NCI-H187 (cell line): ENCODE measurements at places on chromosomes 11 and 22.
A peak's percentile ranks its signal among the peaks of the same experiment; 100 is the strongest.

DNA sequence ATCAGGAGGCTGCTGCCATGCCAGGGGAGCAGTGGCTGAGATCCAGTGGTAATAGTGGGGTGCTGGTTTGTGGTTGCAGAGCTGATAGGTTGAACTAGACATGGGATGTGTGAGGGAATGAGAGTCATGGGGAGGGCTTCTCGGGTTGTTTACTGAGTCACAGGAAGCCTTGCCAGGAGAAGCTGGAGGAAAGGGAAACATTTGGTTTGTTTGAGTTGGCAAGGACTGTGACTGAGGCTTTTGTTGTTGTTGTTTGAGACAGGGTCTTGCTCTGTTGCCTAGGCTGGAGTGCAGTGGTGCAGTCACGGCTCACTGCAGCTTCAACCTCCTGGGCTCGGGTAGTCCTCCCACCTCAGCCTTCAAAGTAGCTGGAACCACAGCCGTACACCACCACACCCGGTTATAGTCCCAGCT is 49.3 kb downstream of the CABIN1 start:
- no peak for DNase-seq

DNA sequence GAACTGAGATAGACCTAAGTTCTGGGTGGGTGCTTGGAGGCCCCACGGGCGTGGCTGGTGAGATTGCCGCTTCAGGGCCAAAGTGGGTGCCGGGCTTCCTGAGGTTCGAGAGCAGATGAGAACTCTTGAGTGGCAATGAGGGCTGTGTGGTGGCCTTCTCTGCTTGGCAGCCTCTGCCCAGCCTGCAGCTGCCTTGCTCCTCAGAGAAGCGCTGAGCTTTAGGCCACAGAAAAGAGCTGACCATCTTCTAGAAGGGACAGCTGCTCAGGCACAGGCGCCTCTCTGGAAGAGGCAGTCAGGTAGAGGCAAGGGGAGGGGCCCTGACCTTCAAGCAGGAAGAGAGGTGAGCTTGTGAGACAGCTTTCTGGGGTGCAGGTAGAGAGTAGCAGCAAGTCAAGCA is 72.8 kb downstream of the MED15 start:
- DNase-seq: no peak

- no peak for DNase-seq
Observed at GRCh38 chr11:131391176-131391575, 20.8 kb downstream of the NTM start.

GRCh38 chr11:2769409-2770095 is 69.8 kb upstream of the KCNQ1OT1 start:
- DNase-seq: no peak

- DNase-seq: no peak
Observed at GRCh38 chr11:36030731-36031281, 86.9 kb downstream of the LDLRAD3 start.

DNA sequence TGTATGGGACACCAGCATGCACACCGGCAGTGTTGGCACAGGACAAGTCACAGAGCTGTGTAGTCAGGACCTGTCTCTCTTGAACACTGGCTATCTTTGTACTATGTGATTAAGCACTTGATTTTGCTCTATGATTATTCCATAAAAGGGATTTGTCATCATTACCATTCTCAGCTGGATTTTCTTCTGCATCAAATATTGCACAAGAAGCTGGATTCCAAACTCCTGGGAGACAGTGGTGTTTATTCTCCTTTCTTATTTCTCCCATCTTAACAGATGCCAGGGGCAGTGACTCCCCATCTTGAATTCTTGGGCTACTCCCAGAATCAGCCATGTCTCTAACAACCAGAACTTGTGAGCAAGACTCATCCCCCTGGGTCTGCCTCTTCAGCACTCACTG is 62.5 kb upstream of the GNAZ start:
- no peak for DNase-seq

DNA sequence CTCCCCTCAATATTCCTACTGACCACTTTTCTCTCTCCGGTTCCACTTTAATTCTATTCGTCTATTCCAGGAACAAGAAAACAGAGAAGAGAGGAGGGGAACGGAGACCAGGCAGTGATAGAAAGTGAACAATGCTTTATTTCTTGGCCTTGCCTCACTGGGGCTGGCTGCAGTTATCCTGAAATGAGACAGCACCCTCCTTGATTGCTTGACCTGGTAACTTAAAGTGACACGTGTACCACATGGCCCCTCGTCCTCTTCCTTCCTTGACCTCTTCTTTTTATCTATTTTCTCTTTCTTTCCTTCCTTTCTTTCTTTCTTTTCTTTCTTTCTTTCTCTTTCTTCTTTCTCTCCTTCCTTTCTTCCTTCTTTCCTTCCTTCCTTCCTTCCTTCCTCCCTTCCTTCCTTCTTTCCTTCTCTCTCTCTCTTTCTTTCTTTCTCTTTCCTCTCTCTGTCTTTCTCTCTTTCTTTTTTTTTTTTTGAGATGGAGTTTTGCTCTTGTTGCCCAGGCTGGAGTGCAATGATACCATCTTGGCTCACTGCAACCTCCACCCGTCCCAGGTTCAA is 52.8 kb upstream of the CLMP start:
- no peak for DNase-seq

DNA sequence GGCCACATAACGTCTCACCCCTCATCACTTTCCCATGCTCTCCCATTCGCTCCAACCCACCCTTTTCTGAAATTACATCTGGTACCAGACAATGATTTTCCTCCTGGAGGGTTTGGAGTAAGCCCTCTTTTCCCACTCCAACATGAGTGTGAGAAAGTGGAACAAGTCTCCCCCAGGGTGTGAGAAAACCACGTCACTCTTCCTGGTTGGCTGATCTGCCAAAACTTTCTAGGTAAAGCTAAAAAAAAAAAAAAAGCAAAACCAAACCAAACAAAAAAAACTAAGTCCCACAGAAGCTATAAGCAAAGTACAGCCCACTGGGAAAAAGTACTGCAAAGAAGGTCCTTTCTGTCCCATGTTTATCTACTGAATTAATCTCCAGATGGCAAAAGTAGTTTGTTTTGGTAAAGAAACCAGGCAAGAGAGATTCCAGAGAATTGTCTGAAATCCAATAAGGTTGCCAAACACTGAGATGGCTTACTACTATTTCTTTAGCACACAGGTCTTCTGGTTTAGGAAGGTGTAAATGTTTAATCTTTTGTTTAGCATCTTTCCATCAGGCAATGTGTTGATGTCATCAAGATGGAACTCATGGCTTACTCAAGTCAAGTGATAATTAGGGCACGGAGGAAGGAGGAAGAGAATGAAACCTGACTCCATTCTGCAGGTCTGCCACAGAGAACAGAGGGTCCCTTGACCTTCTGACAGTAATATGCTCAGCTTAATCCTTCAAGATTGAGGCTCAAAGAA is 395.6 kb downstream of the LARGE1 start:
- no peak for DNase-seq

- no peak for DNase-seq
Observed at GRCh38 chr11:79028225-79028624, 412.6 kb downstream of the TENM4 start.

DNA sequence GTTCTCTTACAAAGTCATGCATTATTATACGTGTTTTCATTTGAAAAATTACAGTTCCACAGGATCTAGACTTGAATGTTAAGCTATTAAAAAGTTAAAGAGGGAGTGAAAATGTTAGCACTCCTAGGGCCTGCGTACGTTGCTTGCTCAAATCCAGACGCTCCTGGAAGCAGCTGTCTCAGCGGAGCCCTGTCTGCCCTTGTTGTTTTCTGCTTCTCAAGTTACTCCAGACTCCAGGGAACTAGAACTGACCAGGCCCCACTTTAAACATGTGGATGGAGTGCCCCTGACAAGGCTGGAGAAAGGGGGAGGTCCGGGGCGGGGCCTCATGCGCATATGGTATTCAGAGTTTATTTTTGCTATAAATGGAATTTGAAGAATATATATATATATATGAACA is 9.6 kb downstream of the PARVB start:
- peak; percentile 38 for DNase-seq

DNA sequence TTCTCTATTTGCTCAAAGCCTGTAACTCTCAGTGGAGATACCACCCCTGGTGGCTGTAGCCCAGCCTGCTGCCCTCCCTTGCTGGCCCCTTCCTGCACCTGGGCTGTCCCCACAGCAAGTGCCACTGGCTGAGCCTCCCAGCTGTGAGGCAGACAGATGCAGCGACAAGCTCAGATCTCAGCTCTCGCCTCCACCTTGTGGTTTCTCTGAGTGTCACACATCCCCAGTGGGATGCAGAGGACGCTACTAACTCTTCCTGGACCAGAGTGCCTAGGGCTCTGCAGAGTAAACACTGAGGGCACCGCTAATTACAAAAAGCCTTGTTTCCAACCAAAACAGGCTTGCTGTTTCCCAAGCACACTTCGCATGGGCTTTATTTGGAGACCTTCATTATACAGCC is 8.9 kb downstream of the YPEL1 start:
- no peak for DNase-seq

DNA sequence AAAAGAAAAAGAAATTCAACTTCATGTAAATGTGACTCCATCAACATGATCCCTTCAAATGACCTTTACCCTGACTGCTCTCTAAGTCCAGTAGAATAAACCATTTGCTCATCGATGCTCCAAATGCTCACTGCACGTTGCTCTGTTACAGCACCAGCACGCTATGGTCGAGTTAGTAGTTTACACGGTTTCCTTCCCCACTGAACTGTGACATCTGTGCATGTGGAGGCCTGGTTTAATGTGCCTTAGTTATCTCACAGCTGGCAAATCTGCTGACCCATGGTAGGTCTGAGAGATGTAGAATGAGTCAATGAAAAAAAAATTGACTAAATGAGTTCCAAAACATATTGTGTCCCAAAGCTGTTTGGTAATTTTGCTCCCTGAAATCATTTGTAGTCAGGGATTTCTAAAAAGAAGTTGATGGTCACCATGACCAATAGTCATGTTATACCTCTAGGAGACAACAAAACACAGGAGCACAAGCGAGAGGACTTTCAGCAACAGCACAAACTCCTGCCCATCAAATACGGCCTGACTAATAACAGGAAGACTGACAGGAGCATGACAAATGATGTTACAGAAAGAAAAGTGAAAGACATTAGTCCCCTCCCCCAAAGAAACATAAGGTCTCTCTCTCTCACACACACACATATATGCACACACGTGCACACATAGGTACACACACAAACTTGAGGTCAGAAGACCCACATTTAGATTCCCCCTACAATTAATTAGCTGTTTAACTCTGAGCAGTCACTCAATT is 624.5 kb downstream of the OPCML start:
- DNase-seq: no peak

- no peak for DNase-seq
Observed at GRCh38 chr11:108787105-108787504, 122.2 kb downstream of the DDX10 start.
